ENCODE measurements at places on chromosomes 2 and 18.

- no peak for DNase-seq
These were observed 32.5 kb upstream of the SOS1 start for GRCh38 chr2:39153312-39153711.

- DNase-seq: no peak
These were observed 20.0 kb downstream of the LANCL1 start for GRCh38 chr2:210456571-210456970.

DNA sequence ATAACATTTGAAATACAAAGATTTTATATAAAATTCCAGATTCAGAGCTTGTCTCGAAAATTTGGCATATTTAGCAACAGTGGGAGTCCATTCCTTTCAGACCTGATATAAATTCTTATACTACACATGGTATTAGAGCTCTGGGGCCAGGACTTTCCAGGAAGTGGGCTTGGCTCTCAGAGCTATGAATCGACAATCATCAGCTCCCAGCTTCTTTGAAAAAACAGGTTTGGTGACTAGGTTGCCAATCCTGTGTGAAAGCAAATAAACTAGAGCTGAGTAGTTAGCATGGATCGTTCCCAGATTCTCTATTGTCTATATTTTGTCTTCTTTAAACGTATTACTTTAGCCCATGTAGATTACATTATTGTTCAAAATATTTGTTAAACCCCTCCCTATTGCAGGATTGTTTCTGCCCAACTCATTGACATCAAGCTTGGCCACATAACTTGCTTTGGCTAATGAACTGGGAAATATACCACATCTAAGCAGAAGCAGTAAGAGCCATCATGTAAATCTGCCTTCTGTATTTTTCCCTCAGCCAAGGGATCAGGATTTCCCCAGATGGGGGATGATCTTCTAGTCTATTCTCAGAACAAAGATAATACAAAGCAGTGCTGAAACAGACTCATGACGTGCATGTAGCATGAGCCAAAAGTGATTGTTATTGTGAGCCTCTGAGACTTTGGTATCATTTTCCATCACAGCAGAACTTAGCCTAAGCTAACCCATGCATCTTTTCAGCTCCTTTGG, 105.4 kb downstream of the KCNH7 start:
- DNase-seq: no peak

DNA sequence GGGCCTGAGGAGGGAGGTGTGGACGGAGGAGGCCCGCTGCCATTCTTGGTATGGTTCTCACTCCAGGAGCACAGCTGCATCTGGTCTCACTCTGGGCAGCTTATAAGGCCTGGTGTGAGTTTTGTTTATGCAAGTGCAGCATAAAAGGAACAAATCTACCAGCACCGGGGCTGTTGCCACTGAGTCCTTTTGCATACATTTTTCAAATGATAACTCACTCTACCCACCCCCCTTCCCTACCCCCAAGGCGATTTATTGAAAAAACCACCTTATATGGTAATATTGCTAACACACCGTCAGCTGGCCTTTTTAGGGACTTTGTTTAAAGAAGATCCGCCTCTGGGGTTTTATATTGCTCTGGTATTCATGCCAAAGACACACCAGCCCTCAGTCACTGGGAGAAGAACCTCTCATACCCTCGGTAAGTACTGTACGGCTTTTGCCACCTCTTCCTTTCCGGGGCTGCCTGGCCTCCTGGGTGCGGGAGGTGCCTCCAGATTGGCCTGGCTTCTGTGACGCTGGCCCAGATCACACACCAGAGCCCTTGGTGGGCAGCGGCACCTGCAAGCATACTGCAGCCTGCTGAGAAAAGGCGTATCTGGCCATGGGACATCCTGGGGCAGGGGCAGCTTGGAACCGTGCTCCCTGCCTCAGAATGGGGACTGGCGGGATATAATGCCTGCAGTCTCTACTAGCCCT, at the start of gene ACTG2:
TSS of gene ACTG2 (plus strand) at position 378 of the 699 bp plus-strand sequence. CDS start 8,304 bp downstream, outside the sequence.
- DNase-seq: no peak

Data from germinal center (tissue), 1 donor.